ENCODE measurements at places on chromosomes 5 and 9. TPM values are rescaled to one million over a fixed set of nuclear protein-coding genes. Genes with fewer than 3 reads are reported as not detected.

DNA sequence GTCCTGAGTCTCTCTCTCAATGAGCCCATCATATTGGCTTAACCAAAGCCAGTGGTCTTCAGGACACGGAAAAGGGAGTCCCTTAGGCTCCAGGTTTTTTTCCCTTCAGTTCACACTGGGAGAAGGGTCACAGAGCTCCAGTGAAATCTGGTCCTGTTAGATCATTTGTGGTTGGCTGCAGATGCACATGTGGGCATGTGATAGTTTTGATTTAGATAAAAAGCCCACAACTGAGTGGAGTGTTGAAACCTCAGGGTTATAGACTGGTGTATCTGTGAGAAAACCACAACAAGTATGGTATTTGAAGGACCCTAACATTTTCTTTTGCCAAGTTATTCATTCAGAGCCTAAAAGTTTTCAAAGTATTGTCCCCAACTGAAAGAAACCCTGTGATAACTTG, 46.7 kb downstream of the PRLR start:
- DNase-seq, result no peak

GRCh38 chr5:92222449-92222848, 839.3 kb upstream of the ARRDC3 start:
- no peak for DNase-seq

- no peak for DNase-seq
Observed at GRCh38 chr5:149497357-149497756, 53.9 kb downstream of the CSNK1A1 start.

DNA sequence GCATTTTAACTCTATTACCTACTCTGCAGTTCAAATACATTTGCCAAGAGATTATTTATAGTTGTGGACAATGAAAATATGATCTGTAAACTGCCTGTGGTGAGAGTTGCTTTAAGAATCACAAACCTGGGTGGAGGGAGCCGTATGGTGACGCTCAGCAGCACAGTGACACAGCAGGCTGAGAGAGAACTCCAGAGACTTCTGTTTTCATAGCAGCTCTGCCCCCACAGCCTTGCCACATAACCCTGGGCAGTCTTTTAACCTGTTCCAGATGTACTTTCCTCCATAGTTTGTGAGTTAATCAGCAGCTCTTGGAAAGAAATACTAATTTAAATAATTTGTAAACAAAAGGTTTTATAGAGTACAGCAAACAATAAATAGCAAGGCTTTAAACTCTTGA, 450.5 kb downstream of the ELAVL2 start:
- DNase-seq, result no peak

GRCh38 chr5:127586811-127587210, 62.1 kb upstream of the CTXN3 start:
- DNase-seq, result no peak

DNA sequence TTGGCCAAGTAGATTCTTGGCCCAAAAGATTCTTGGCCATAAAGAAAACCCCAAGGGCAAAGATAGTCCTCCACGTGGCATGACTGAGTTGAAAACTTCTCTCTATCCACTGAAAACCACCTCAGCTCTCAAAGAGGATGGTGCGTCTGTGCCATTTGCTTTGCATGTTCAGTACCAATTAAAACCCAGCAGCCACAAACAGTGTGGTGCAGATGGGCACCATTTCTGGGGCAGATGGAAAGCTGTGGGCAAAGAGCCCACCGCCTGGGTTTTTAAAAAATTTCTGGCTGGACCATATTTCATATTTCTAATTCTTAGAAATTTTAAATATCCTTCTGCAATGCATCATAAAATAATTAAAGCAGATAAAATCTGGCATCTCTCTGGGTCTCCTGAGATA, 84.5 kb upstream of the PUM3 start:
- no peak for DNase-seq

- DNase-seq, result no peak
Observed at GRCh38 chr5:154370813-154371212, 75.0 kb upstream of the SAP30L start.

Gene HARS1
- total RNA-seq, result 93.9 TPM

Gene MYOZ3
- total RNA-seq, result not detected

Gene TMEM203
- total RNA-seq, result 32.2 TPM

Gene UBQLN1
- 90.3 TPM for total RNA-seq

Data from activated CD8-positive, alpha-beta memory T cell treated with anti-CD3 and anti-CD28 coated beads, Interleukin-2, amount 10 ng/mL, durations not matched to agents 7 days and 5 days (primary cell).